ENCODE measurements at places on chromosomes 4 and X.

- no peak for DNase-seq
Measured at GRCh38 chrX:12657881-12658280, 133.3 kb upstream of the PRPS2 start.

DNA sequence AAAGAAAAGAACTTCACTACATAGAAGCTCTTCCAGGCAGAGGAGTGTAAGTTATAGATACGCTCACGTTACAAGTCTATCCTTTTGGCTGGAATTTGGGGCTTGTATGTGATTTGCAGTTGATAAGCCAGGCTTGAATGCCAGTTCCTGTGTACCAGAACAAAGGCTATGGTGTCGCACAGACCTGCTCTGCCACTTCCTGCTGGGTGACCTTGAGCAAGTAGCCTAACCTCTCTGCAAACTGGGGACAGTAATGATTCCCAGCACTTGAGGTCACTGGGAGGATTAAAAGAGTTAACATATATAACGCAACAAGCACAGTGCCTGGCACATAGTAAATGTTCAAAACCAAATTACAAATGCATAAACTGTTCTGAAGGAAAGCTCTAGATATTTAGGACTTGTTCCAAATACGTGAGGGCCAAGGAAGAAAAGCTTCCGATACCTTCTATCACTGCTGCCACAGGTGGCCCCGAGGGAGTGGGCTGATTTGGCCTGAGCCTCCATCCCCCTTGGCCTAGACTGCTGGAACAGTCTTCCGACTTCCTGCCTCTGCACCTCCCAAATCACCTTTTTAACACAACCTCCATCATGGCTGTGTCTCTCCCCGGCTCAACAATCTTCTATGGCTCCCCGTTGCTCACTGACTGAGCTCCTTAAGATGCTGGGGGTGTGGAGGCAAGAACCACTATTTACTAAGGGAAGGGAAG lies 1.3 kb upstream of the SOWAHD start:
- no peak for DNase-seq

DNA sequence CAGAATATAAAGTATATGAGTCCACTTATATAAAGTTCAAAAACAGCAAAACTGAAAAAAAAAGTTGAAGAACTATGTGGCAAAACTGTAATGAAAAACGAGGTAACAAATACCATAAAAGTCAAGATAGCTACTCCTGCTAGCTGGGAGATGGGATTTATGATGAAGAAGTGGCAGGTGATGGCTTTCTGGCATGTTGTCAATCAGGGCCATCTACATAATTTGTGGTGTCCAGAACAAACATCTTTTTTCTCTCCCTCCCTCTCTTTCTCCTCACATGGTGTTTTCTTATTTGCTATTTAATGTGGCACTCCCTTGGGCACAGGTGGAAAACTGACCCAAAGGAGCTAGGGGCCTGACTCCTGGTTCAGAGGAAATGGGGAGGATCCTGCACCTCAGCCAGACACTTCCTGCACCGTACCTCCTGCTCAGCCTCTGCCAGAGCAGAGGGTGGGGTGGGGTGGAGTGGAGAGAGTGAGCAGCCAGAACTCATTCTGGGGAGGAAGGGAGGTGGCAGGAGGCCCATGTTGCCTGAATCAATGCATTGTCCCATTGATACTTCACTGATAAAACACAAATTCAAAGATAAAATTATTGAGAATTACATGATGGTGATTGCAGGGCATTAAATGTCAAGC lies 5.3 kb upstream of the SAP30 start:
- no peak for DNase-seq

DNA sequence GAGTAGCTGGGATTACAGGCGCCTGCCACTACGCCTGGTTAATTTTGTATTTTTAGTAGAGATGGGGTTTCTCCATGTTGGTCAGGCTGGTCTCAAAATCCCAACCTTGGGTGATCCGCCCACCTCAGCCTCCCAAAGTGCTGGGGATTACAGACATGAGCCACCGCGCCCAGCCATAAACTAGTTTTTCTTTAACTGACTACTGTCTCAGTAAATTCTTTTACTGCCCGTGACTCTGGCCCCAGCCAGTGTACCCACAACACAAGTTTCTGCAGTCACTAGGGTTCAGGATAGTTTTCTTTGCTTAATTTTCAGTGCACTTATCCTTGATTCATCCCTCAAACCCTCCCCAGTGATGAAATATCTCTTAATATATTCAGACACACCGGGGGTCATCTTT lies 8.3 kb downstream of the SHROOM2 start:
- DNase-seq, result no peak

DNA sequence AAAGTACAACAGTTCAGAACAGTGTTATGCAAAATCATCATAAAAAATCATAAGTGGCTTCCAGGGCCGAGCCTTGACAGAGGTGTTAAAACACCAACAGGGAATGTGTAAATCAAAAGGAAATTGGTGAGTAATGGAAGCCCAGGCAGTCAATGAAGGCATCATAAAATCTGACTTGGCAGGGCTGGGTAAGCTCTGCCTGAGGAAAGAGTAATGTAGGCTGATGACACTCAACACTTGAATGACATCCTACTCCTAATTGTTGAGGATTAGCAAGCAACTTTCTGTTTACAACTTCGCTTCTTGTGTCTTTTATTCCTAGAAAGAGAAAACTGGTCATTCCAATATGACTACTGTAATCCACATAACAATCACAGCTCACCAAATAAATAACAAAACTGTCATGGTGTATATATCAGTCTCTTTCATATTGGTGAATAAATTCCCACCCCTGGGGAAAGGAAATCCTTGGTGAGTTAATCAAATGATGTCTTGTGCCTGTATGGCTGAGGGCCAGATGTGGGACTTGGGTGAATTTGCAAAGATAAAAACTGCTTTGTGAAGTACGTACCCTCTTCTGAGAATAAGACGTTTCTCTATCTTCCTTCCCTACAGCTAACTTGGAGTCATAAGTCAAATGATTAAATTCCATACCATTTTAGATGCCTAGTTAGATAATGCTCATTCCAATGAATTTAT lies 196.8 kb downstream of the DCHS2 start:
- DNase-seq, result no peak

- DNase-seq, result no peak
Measured at GRCh38 chrX:14758029-14758491, 114.8 kb downstream of the FANCB start.

DNA sequence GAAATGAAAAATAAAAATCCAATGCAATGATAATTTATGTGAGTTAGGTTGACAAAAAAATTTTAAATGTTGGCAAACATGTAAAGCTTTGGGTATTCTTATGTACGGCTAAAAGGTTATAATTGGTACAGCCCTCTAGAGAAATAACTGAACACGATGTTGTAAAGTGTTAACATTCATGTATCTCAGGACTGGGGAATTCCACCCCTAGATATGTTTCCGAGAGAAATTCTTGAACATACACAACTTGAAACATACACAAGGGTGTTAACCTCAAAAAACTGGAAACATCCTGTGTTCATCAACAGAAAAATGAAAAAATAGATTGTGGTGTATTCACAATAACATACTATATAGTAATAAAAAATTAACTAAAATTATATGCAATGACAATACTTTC lies 91.8 kb downstream of the CHM start:
- DNase-seq, result no peak

- DNase-seq, result no peak
Measured at GRCh38 chr4:24930151-24930550, 17.3 kb upstream of the CCDC149 start.

DNA sequence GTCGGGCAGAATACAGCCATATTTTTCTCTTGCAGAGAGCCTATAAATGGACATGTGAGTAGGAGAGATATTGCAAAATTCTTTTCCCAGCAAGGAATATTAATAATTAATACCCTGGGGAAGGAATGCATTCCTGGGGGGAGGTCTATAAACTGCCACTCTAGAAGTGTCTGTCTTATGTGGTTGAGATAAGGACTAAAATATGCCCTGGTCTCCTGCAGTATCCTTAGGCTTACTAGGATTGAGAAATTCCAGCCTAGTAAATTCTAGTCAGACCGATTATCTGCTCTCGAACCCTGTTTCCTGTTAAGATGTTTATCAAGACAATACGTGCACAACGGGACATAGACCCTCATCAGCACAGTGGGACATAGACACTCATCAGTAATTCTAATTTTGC lies 872.6 kb downstream of the FSTL5 start:
- no peak for DNase-seq

Data from activated naive CD4-positive, alpha-beta T cell (primary cell).